ENCODE measurements at places on chromosomes 2 and 18. TPM values are rescaled to one million over a fixed set of nuclear protein-coding genes. Genes with fewer than 3 reads are reported as not detected.
A peak's percentile ranks its signal among the peaks of the same experiment; 100 is the strongest.

GRCh38 chr2:42363413-42363812 is 2.4 kb upstream of the COX7A2L start:
- no peaks in the 10 kb centered on the region for H3K36me3 ChIP-seq
- no peak overlapping the region for H3K4me3 ChIP-seq
- no peak overlapping the region for H3K27ac ChIP-seq
- no peak for DNase-seq

DNA sequence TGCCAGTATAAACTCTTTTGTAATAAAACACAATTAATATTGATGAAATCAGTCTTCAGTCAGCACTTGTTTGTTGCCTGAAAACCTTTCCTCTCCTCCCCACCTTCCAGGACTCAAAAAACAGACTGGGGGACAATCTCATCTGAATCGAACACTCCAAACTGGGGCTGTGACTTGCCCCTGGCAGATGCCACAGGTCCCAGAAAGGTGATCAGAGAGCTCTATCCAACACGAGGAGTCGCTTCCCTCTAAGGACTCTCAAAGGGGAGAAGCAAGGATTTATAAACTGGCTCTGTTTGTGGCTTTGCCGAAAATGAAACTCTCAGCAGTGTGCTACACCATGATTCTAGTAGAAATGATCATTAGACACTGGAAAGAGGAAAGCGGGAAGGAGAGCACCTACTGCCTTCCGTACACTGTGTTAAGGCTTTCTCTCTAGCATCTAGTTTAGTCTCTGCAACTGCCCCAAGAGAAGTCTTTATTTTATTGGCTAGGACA is 199.2 kb downstream of the TGIF1 start:
- H3K4me3 ChIP-seq = no peak overlapping the region
- peaks cover 32% of the 10 kb centered on the region for H3K27me3 ChIP-seq
- H3K36me3 ChIP-seq = peaks cover 5% of the 10 kb centered on the region
- peaks cover 45% of the 10 kb centered on the region for H3K4me1 ChIP-seq
- DNase-seq = no peak
- H3K27ac ChIP-seq = no peak overlapping the region

GRCh38 chr2:126839796-126840195 is 58.9 kb upstream of the TEX51 start:
- no peaks in the 10 kb centered on the region for H3K4me1 ChIP-seq
- no peak for DNase-seq
- no peak overlapping the region for H3K27ac ChIP-seq
- no peak overlapping the region for H3K4me3 ChIP-seq
- no peaks in the 10 kb centered on the region for H3K36me3 ChIP-seq

DNA sequence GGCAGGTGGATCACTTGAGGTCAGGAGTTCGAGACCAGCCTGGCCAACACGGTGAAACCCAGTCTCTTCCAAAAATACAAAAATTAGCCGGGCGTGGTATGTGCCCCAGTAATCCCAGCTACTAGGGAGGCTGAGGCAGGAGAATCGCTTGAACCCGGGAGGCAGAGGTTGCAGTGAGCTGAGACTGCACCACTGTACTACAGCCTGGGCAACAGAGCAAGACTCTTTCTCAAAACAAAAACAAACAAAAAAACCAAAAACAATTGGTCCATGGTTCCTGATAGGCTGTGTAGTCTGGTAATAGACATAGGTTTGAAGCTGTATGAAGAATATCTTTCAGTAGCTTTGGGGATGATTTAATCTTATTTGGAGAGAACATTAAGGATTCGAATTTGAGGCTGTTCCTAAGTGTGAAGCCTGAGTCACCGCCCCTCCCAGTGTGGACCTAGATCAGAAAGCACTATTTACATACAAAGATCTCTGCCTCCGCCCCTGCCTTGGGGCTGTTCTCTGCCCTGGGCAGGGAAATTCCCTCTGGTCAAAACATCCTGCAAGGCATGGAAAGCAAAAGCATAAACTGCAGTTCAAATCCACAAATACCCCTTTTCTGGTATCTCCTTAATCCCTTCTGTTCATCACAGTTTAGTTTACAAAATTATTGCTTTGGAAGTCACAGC is 52.8 kb upstream of the PMAIP1 start:
- H3K4me1 ChIP-seq = peaks cover 14% of the 10 kb centered on the region
- no peaks in the 10 kb centered on the region for H3K36me3 ChIP-seq
- no peak overlapping the region for H3K4me3 ChIP-seq
- H3K27ac ChIP-seq = no peak overlapping the region

DNA sequence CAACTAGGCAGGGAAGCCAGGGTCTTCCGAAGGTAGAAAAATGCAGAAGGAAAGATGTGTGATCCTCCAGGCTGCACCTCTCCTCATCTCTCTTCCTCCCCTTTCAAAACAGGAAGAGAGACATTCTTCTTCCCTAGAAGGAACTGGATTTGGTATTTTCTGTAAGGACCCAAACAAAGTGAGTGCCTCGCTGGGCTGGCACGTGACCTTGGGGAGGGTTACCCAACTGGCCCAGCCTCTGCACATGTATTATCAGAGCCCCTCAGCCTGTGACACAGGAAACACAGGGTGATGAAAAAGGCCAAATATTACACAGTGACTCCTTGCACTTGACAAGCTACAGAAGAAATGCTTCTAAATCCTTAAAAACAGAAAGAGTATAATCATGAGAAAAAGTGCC is 2.3 kb downstream of the HJURP start:
- no peak for DNase-seq
- no peaks in the 10 kb centered on the region for H3K27me3 ChIP-seq
- H3K36me3 ChIP-seq = peaks cover 64% of the 10 kb centered on the region
- no peak overlapping the region for H3K27ac ChIP-seq
- peaks cover 32% of the 10 kb centered on the region for H3K4me1 ChIP-seq

DNA sequence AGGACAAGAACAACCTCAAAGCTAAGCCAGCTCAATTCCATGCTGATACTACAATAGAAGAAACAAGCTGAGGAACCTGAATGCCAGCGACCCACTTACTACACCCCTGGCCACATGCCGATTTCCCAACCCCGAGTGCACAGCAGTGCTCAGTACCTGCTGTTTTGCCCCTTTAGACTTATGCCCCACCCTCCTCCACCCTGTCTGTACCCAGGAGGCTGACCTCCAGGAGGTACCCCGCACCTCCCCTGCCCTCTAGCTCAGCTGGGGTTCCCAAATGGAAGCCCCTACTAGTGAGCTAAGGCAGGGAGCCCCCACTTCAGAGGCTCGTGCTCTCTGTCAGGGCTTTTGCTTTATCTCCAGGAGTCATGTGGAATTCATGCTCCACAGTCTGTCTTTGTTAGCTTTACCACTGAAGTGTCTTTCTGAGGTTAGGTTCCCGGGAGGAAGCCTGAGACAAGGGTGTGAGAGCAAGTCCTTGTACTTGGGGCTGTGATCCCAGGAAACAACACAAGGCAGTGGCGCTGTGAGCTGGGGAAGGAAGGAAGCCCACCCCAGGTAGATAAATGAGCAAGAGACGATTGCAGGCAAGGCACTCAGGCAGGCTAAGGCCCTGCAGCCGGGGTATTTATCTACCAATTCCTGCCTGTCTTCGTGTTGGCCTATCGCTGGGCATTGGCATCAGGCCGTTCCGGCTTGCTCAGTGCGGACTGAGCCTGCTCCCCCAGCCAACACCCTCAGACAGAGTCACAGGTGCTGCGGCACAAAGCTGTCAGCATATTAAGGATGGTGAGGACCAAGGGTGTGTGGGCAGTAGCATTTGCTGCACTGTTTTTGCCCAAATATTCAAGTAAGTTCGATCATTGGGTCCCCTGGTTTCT is 220.5 kb downstream of the CYP26B1 start:
- no peak for DNase-seq
- H3K36me3 ChIP-seq = no peaks in the 10 kb centered on the region
- H3K4me3 ChIP-seq = no peak overlapping the region
- H3K27ac ChIP-seq = no peak overlapping the region
- no peaks in the 10 kb centered on the region for H3K27me3 ChIP-seq
- H3K4me1 ChIP-seq = no peaks in the 10 kb centered on the region

CRACDL gene
- 0.72 TPM for total RNA-seq

DNA sequence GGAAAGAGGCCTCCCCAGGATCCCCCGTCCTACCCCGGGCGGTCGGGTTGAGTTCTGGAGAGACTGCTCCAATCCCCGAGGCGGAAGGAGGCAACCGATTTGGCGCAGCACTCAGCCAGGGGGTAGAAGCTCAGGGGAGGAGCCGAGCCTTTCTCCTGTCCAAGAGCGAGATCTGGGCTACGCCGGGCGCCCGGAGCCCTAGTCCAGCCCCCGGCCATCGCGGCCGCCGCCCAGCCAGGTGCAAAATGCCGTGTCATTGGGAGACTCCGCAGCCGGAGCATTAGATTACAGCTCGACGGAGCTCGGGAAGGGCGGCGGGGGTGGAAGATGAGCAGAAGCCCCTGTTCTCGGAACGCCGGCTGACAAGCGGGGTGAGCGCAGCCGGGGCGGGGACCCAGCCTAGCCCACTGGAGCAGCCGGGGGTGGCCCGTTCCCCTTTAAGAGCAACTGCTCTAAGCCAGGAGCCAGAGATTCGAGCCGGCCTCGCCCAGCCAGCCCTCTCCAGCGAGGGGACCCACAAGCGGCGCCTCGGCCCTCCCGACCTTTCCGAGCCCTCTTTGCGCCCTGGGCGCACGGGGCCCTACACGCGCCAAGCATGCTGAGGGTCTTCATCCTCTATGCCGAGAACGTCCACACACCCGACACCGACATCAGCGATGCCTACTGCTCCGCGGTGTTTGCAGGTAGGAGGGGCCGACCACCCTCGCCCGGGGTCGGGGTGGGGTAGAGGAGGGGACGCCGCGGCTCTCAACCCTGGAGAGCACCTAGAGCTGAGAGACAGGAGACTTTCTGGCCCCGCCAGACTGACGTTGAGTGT is at the start of gene DYSF:
Gene DYSF, plus strand, starts transcription at position 158 of the 817 bp plus-strand sequence.
- H3K4me3 ChIP-seq = peak within 1 kb of the TSS; percentile 65
- H3K27ac ChIP-seq = no peak within 1 kb of the TSS

PSMA8 gene
- not detected for total RNA-seq

DNA sequence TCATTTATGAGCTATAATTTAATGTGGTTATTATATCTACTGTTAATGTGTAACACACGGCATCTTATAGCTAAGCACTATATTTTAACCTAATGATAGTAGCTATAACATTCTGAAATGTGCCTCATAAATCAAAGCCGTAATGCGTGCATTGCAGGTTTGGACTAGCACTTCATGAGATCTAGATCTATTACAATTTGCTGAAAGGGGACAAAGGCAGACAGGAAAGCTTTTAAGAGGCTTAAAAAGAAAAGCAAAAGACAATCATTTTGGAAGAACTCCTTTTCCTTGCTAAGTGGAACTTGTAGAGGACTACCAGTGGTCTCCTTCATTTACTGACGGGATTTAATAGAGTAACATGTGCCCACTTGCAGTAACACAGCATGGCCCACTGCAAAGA is 213.1 kb downstream of the NBAS start:
- no peaks in the 10 kb centered on the region for H3K27me3 ChIP-seq
- H3K4me1 ChIP-seq = peaks cover 9% of the 10 kb centered on the region
- no peak for DNase-seq
- no peak overlapping the region for H3K4me3 ChIP-seq
- peaks cover 23% of the 10 kb centered on the region for H3K36me3 ChIP-seq

- H3K4me1 ChIP-seq = peaks cover 56% of the 10 kb centered on the region
- peaks cover 18% of the 10 kb centered on the region for H3K27me3 ChIP-seq
- H3K27ac ChIP-seq = no peak overlapping the region
- no peak for DNase-seq
- H3K36me3 ChIP-seq = peaks cover 9% of the 10 kb centered on the region
These were observed 15.9 kb downstream of the SERPINE2 start for GRCh38 chr2:224023188-224023587.

Data from WTC11 (cell line).